Stimulated activated CD4-positive, alpha-beta T cell treated with anti-CD3 and anti-CD28 coated beads, TNF-alpha, amount 100 ng/mL, for 1 hour (primary cell): ENCODE measurements at places on chromosomes 1 and 21.

- DNase-seq: no peak
These were observed 88.6 kb upstream of the HNRNPU start for GRCh38 chr1:244952940-244953339.

DNA sequence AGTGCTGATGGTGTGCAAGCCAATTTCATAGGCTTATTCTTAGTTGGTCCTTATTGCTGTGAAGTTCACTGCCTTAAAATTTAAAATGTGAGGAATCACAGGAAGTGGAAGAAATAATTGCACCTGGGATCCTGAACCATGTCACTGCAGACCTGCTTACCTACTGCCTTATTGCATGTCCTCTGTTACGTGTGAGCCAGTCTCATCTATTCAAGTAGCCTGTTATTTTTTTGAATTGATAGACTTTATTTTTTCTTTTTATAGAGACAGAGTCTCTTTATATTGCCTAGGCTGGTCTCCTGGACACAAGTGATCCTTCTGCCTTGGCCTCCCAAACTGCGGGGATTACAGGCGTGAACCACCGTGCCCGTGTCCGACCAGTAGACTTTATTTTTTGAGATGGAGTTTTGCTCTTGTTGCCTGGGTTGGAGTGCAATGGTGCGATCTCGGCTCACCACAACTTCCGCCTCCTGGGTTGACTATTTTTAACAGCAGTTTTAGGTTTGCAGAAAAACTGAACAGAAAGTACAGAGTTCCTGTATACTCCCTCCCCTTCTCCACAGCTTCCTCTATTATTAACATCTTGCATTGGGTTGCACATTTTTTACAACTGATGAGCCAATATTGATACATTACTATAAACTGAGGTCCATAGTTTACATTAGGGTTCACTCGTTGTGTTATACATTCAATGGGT is 14.0 kb upstream of the DISC1 start:
- DNase-seq: peak; percentile 5

DNA sequence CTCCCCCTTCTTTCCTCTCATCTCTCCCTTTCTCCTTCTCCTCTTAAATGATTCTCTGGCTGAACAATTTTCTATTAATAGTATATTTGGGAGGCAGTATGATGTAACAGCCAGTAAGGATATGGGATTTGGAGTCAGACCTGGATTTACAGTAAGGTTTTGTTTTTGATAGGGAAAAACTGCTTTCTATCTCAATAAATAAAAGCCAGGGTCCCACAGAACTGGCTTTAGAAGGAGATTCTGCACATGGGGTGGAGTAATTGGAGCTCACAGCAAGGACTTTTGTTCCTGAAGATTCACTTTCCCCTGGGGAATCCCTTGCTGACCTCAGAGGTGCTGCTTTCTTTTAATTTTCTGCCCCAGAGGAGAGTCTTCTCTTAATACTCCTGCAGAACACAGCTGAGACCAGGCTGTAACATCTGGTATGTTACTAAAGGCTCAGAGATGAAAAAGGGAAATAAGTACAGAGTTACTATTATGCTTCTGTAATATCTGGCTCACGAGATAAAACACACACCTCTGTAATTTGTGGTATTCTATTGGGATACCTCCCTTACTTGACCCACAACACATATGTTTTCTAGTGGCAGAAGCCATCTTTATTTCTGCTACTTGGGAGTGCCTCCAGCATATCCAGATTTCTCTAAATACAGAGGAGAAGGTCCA is 13.4 kb downstream of the EPB41 start:
- DNase-seq: no peak

DNA sequence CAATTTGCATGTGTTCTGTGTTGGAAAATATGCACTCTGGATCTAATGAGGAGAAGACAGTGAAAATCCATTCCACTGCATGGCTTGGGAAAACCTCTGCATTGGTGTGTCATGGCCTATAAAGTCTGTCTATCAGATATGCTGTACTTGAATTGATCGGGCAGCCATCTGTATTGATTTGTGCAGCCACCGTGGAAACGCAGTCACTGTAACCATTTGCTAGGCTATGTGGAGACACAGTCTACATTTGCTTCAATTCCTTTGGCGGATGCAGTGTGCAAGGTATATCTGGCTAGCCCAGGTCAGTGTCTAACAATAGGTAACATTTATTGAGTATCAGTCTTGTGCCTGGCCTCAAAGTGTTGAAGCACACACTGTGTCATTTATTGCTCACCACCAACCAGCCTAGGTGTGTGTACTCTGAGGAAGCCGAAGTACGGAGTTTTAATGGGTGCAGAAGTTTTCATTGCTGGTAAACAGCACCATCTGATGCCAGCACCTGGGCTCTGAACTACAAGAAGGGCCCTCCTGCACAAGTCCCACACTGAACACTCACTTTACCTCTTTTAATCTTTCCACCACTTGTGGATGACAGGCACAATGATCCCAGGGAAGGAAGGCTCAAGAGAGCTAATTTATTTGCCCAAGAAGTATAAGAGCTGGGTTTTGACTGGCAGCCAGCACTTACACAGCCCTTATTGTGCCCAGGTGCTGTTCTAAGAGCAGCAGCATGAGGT is 83.4 kb downstream of the DAB1 start:
- no peak for DNase-seq

GRCh38 chr21:33608559-33608958 is 20.1 kb upstream of the DONSON start:
- DNase-seq: no peak

DNA sequence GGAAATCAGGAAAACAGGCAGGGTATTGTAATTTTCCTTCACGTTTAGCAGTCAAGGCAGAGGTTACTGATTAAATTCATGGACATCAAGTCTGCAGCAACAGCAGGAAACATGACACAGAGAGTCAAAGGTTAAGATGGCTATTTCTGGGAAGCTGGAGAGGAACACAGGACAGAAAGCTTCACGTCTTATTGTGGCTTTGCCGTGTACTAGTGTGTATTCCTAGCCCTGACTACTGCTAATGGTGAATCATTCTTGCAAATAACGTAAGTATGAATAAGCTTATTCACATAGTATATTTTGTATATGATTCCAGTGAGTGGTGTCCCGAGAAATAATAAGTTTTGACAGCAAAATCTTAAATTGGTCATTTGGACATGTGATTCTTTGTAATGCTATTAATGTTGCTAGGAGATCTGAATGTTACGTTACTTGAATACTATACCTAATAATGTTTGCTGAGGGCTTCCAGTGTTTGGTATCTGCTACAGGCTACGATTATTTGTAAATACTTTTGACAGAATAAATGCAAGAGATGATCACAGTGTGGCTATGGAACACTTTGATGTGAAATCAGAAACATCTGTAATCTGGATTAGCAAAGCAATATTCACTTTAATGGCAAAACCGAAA is 77.4 kb downstream of the DISP1 start:
- no peak for DNase-seq

- DNase-seq: no peak
These were observed 84.4 kb downstream of the RNF220 start for GRCh38 chr1:44489481-44489880.

GRCh38 chr1:202250982-202251381 is 57.4 kb downstream of the LGR6 start:
- DNase-seq: no peak

GRCh38 chr1:218527737-218528136 is 182.6 kb downstream of the TGFB2 start:
- no peak for DNase-seq

DNA sequence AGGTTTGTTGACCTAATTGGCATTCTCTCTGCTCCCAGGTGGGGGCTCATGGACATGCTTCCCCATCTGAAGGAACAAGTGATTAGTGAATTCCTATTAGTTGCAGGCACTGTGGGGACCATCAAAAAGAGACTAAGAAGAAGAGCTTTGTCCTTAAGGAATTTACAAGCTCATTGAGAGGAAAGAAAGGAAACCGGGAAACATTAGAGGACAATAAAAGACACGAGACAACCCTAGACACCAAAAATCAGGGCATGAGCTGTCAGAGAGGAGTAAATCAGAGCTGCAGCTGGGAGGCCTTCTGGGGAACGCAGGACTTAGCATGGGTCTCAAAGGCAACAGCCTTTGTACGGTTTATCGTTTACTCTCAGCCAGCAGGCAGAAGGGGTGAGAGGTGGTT is 45.1 kb downstream of the BACE2 start:
- DNase-seq: no peak

DNA sequence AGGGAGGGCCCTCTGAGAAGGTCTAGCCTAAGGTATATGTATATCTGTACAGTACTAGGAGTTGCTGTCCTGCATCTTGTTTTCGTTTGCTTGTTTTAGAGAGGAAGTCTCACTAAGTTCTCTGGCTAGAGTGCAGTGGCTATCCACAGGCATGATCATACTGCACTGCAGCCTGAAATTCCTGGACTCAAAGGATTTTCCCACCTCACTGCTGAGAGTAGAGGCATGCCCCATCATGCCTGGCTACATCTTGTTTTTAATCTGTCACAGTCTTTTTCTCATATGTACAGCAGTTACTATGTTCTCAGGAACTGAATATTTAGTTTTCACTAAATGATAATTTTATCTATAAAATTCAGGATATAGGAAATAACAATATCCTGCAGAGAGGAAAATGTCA is 15.3 kb upstream of the PYHIN1 start:
- DNase-seq: no peak

DNA sequence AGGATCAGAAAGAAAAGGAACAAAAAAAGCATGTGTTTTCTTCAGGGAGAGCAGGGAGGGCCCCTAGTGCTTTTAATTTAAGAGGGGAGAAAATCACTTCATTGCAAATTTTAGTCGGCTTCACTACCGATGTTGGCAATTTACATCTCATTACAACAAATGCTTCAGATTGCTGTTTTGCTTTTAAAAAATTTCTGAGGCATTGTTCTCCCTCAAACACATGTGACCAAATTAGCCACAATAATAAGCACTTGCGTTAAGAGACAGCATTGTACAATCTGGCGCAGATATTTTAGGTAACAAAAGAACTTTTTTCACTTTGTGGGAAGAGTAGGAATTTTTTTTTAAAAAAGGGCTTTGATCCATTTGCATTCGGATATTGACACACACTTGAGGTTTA is 29.8 kb downstream of the BEND5 start:
- DNase-seq: no peak

- no peak for DNase-seq
These were observed 601 bp downstream of the UBE2G2 start for GRCh38 chr21:44800971-44801467.

DNA sequence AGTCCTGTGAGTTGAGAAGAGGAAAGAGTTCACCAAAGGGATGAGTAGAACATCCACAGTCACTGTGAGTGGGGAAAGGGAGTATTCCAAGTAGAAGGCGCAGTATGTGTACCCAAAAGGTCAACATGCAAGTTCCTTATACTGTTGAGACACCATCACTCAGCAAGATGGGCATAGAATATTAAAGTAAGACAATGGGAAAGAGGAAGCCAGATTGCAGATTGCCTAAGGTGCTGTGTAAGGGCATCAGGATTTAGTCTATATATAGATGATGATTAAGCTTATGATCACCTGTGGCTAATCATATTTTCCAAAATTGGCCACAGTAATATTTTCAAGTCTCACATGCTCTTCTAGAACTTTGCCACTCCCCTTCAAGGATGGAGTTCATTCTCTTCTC is 120.1 kb upstream of the CAMK1G start:
- no peak for DNase-seq

DNA sequence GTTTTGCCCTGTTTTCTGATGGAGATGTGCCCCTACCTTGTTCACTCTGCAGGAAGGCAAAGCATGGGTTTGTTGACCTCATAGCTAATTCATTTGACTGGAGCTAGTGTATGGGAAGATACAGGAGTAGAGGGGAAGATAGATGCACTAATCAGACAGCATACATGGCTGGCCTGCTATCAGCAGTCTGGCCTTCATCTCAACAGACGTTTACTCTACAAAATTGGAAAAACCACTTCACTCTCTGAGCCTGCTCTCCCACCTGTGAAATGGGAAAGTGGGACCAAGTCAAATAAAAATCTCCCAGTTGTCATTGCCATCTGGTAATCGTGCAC is 235.2 kb upstream of the RAB4A start:
- DNase-seq: no peak

GRCh38 chr1:35178874-35179380 is 14.0 kb downstream of the SFPQ start:
- no peak for DNase-seq

GRCh38 chr1:47262787-47263413 is 30.9 kb upstream of the TAL1 start:
- DNase-seq: no peak

DNA sequence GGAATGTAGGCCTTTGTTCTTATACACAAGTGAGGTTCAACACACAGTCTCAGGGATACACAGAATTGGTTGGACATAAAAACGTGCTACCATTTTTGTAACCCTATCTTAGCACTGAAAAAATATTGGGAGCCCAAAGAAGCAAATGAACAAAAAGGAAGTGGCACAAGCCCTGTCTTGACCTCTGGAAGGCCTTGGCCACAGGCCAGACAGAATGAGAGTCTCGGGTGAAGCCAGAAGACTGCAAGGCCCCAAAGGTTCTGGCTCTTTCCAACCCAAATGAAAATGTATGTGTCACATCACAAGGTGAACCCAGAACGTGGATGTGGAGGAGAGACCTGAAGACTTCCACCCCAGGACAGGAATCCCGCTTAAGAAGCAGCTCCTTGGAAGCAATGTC is 57.3 kb downstream of the PGBD5 start:
- no peak for DNase-seq

GRCh38 chr1:8702472-8702849 is 115.0 kb downstream of the RERE start:
- no peak for DNase-seq

DNA sequence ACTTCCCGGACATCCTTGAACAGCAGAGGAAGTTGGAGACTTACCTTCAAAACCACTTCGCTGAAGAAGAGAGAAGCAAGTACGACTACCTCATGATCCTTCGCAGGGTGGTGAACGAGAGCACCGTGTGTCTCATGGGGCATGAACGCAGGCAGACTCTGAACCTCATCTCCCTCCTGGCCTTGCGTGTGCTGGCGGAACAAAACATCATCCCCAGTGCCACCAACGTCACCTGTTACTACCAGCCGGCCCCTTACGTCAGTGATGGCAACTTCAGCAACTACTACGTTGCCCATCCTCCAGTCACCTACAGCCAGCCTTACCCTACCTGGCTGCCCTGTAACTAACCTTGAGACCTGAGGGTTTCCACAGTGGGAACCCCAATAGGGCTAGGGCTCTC is 17.9 kb downstream of the TENT5C start:
- no peak for DNase-seq

DNA sequence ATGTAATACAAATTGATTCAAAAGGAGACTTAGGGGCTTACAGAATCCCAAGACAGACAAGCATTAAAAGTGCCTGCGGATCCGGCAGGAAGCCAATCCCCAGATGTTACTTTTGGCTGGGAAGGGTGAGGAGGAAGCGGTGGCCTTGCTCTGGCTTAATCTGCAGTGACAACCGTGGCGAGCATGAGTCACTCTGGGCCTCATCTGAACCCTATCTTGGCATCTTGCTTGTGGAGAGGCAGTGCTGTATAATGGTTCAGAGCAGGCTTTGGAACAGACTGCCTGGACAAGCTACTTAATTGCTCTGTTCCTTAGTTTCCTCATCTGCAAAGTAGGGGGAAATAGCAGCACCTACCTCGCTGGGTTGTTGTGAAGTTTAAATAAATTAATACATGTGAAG is 74.1 kb downstream of the XCL2 start:
- no peak for DNase-seq
